ENCODE measurements at places on chromosomes 12 and 14. TPM values are rescaled to one million over a fixed set of nuclear protein-coding genes. Genes with fewer than 3 reads are reported as not detected.
A peak's percentile ranks its signal among the peaks of the same experiment; 100 is the strongest.

Gene RABGGTA
- total RNA-seq, result 64.1 TPM

DNA sequence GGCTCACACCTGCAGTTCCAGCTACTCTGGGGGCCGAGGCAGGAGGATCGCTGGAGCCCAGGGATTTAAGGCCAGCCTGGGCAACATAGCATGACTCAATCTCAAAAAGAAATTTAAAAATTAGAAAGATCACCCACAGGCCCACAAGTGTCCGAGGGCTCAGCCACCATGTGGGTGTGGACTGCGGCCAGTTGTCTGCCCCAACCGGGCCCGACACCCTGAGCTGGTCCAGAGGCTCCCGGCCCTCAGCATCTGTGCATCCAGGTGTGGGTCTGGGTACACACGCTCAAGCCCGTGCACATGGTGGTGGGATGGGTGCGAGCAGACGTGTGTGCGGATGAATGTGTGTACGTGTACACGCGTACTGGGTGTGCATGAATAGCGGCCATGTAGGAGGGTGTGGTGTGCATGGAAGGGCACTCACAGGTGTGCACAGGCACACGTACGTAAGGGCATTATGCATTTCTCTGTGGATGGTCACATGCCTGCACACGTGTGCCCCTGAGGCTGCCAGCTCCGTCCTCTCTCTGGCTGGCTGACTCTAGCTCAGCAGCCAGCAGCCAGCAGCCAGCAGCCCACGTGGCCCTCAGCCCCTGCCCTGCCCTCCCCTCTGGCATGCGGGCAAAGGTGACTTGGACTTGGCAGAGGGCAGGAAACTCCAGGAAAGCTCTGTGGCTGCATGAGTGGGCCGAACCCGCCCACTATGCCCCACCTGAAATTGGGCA, 23.3 kb upstream of the NUDT14 start:
- no peak for DNase-seq

DNA sequence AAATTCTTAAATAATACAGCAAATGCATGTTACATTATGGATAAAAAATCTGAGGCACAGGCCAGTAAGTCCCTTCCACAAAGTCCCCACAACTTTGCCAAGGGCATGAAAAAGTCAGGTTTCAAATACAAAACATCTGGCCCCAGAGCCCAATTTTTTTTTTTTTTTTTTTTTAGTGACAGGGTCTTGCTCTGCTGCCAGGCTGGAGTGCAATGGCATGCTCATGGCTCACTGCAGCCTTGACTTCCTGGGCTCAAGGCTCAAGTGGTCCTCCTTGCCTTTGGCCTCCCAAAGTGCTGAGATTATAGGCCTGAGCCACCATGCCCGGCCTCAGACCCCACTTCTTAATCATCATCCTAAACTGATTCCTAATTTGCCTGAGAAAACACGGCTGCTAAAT, 3.1 kb upstream of the TTC8 start:
- no peak for DNase-seq

DNA sequence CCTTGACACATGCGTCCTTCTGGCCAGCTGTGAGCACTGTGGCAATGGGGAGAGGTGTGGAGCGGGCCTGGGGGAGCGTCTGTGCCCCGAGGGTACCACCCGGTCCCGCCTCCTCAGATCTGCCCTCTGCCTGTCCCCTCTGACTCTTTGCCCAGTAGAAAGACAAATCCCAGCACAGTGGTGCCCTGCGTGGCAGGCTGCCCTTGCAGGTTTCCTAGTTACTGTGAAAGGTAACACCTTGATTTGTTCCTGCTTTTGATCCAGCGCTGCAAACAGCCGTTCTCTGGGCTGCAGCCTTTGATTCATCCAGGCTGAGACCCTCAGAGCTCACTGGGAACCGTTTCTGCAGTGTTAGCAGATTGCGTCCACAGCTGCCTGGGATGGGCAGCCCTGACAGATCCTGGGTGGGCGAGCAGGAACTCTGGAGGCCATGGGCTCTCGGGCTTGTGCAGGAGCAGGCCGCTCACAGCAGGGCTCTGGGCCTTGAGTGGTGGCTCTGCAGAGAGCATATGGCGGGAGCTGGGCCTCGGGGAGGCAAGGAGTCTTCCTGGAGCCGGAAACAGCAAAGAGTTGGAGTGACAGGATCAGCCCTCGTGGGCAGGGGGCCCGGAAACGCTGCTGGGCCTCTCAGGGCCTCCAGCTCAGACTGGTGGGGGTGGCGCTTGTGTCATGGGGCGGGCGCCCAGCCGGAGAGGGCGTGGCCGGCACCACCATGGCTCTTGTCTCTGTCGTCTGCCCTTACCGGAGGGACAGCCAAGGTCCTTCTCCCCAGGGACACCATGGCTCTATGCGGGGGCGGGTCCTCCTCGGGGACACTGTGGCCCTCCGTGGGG, 16.6 kb downstream of the FBRSL1 start:
- peak; percentile 68 for DNase-seq

DNA sequence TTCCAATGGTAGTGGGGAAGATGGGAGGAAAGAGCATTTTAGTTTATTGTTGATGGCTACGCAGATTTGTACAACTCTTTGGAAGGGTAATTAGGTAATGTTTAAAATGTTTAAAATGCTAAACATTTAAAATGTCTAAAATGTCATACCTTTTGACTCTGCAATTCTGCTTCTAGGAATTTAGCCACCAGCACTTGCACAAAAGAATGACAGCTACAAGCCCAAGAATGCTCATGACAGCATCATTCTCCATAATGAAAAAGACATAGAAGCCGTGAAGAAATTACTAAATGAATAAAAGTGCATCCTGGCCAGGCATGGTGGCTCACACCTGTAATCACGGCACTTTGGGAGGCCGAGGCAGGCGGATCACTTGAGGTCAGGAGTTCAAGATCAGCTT, 19.9 kb upstream of the DYNC1H1 start:
- DNase-seq, result no peak

DNA sequence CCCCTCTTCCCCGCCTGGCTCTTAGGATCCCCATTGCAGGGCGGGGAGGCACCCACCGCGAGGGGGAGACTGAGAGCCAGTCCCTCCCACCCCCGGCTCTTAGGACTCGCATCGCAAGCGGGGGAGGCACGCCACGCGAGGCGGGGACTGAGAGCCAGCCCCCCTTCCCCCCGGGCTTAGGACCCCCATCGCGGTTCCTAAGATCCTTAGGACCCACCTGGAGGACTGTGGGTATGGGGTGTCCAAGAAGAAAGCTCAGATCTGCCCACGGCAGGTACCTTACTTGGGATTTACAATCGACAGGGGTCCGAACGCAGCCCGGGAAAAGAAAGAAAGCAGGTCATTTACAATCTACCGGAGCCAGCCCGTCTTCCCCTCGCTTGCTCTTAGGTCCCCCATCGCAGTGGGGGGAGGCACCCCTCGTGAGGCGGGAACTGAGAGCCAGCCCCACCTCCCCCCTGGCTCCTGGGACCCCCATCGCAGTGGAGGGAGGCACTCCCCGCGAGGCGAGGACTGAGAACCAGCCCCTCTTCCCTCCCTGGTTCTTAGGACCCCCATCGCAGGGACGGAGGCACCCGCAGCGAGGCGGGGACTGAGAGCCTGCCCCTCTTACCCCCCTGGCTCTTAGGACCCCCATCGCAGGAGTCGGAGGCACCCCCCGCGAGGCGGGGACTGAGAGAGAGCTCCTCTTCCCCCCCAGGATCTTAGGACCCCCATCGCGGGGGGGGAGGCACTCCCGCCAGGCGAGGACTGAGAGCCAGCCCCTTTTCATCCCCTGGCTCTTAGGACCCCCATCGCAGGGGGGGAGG, 43.7 kb downstream of the DDX11 start:
- DNase-seq, result peak; percentile 65

GRCh38 chr12:131327521-131328488, 374.1 kb downstream of the ADGRD1 start:
- no peak for DNase-seq

Gene ADCY6
- not detected for total RNA-seq

Measured in Karpas-422 (cell line).